Adrenal gland (tissue), 19 donors: ENCODE measurements at places on chromosomes 1 and 21.

- no peak for DNase-seq
Observed at GRCh38 chr1:156406251-156406650, 37.2 kb downstream of the RHBG start.

DNA sequence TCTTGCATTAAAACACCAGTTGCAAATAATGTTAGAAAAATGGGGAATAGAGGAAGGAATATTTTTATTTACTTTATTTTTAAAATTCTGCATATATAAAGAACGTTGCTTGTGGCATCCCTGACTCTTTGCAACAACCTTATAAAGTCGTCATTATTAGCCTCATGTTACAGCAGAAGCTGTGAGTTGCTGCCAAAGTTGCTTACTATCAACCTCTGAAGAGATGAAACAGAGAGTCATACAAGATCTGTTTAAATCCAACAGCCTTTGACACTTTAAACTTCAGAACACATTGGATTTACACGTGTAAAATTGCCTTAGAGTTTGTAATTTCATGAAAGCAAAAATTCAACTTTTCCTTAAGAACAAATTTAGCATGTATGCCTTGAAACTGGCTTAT is 221.9 kb downstream of the MRPL39 start:
- no peak for DNase-seq

- DNase-seq, result no peak
Observed at GRCh38 chr1:172754609-172755008, 95.7 kb downstream of the FASLG start.

GRCh38 chr1:160093624-160094290 is 4.7 kb downstream of the IGSF8 start:
- no peak for DNase-seq

- DNase-seq, result no peak
Observed at GRCh38 chr1:110243146-110243545, 33.0 kb downstream of the KCNC4 start.

- DNase-seq, result no peak
Observed at GRCh38 chr1:178898401-178898800, 27.5 kb upstream of the ANGPTL1 start.

DNA sequence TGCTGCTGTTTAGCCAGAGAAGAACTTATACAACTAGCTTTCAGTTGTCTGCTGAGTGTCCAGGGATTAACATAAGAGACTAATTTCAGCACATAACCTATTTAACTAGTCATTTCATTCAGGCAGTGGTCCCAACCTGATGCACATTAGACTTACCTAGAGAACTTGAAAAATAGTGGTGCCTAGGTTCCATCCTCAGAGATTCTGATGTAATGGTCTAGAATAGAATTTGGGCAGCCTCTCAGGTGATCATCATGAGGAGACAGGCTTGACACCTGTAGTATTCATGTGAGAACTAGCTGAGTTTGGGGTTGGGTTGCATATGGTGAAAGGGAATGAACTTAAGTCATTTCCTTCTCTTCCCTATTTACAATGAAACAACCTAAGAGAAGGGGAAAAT is 24.8 kb downstream of the CNST start:
- DNase-seq, result no peak

GRCh38 chr1:29240400-29240837 is 4.1 kb downstream of the PTPRU start:
- DNase-seq, result no peak

DNA sequence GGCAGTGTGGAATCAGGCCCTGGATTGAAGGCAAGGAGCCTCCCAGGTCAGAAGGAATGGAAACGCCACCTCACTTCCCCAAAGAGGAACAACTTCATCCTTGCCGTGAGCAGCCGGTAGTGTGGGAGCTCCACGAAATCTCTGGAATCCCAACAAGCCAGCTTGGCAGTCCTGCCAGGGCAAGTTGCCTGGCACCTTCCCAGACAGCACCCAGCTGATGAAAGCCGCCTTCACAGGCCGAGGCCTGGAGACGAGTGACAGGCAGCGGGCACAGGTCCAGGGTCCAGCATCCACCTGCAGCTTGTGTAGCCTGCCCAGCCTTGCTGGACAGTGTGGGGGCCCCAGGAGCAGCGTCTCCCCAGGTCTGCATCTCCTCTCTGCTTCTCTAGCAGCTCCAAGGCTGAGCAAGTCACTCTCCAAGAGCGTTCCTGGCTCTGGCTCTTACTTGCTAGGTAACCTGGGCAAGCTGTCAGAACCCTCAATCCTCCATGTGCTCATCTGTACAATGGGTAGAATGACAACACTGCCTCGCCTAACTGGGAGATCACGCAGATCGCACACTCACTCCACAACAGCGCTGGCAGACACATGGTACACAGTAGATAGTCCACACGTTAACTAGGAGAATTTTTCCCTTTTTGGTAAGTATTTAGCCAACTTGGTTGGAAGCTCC is 43.0 kb downstream of the ACOT7 start:
- peak; percentile 65 for DNase-seq
